ENCODE measurements at places on chromosomes 16 and 17.

GRCh38 chr17:27403480-27404005, 52.7 kb upstream of the KSR1 start:
- DNase-seq: no peak

- no peak for DNase-seq
These were observed 17.0 kb downstream of the TAT start for GRCh38 chr16:71559855-71560254.

- DNase-seq: no peak
These were observed 6.4 kb downstream of the DRC7 start for GRCh38 chr16:57700781-57701551.

DNA sequence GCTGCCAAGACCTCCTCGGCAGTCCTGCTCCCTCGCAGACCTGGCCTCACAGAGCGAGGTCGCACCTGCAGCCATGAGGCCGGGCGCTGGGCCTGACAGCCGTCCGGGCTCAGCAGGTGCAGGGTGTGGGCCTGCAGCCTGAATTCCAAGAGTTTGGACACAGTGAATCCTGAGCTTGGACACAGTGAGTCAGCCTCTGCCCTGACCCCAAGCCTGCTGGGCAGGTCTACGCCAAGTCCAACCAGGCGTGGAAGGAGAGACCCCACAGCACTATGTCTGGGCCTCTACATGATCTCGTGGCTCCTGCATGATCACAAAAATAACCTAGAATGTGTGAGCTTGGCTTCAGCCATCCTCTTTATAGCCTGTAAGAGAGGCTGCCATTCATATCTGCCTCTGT, 121.0 kb downstream of the C16orf95 start:
- DNase-seq: no peak

GRCh38 chr17:74760404-74761105, 12.1 kb downstream of the NHERF1 start:
- DNase-seq: no peak

DNA sequence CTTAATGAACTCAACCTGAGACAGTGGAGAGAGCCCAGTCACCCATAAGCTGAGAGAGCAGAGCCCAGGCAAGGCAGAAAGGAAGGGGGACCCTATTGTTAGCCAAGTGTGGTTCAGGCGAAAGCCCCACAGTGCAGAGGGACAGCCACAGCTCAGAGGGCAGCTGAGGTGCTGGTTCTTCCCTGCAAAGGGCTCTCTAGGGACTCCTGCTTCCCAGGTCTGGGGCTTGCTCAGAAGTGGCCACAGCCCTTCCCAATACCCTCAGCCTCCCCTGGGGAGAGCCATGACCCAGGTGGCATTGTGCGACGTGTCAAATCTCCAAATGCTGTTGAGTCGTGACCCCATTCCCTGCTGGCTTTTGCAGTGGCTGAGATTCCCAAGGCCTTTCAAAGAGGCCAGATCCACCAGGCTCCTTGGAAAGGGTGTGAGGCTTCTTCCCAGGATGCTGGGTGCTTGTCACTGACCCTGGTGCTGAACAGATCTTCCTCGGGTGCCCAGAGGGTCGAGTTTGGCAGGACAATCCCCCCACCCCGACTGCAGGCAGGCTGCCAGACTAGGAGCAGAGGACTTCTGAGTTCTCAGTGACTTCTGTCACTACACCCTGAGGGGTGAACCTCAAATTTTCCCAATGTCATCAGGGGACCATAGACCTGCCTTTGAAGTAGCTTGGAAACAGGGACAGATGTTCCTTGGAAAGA, 2.5 kb upstream of the CCL17 start:
- no peak for DNase-seq

- DNase-seq: no peak
These were observed 1.6 kb upstream of the EFTUD2 start for GRCh38 chr17:44900894-44901293.

DNA sequence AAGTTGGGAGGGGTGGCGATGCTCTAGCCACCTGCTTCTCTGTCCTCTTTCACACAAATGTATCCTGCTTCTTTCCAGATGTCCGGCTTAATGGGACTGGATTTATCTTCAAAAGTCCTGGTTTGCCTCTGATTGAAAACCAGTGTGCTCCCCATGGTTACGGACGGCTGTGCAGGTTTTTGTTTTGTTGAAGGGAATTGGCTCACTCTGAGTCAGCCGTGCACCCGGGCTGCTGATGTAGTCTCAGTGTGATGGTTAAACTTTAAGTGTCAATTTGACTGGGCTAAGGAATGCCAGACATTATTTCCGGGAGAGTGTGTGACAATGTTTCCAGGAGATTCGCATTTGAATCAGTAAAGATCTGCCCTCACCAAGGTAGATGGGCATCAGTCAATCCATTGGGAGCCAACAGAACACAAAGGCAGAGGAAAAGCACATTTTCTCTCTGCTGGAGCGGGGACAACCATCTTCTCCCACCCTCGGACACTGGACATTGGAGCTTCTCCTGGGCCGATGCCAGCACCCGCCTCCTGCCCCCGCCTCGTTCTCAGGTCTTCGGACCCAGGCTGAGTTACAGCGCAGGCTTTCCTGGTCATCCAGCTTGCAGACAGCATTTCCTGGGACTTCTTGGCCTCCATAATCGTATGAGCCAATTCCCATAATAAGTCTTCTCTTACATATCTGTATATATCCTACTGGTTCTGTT, 126.9 kb upstream of the TNRC6C start:
- no peak for DNase-seq

- DNase-seq: no peak
These were observed 686.7 kb upstream of the RBFOX1 start for GRCh38 chr16:6645768-6646568.

DNA sequence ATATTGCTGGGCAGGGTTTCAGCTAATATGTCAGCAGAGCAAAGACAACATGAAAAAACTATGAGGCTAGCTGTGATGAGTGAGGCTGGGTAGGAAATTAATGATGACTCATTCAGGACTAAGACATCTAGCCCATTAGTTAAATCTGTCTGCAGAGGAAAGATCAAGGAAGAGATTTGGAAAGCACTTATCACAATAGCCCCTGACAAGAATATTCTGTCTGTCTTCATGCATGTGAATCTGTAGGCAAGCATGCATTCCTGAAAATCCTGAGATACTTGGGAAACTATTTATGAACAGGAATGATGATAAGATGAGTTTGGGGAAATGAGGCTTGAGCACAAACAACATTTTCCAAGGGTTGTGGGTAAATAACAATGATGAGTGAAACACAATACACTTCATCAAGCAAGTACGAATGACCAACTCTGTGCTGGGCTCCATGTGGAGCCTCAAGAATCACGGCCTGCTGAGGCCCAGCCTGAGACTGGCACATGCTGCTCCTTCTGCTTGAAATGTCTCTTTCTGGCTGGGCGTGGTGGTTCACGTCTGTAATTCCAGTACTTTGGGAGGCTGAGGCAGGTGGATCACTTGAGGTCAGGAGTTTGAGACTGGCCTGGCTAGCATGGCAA, 96.5 kb upstream of the ASIC2 start:
- no peak for DNase-seq

GRCh38 chr16:67537636-67538591, 9.3 kb downstream of the RIPOR1 start:
- DNase-seq: peak; percentile 69
